ENCODE measurements at places on chromosomes 4 and X.

GRCh38 chrX:28639451-28639850 is 52.2 kb downstream of the IL1RAPL1 start:
- DNase-seq = no peak

DNA sequence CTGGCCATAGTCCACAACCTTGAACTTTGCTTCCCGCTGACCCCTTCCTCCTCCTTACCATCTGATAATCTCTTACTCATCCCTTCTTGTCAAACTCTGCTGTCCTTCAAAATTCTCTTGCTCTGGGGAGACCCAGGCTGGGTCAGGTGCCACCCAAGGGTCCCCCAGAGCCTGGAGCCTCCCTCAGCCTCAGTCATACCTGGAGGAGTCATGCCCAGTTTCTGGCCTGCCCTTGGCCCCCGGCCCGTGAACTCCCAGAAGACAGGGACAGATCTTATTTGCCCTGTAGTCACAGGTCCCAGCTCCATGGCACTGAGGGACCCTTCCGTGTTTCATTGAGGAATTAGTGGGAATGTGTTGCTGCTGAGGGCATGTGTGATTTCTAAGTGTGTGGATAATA is 4.7 kb upstream of the GPR78 start:
- no peak for DNase-seq

DNA sequence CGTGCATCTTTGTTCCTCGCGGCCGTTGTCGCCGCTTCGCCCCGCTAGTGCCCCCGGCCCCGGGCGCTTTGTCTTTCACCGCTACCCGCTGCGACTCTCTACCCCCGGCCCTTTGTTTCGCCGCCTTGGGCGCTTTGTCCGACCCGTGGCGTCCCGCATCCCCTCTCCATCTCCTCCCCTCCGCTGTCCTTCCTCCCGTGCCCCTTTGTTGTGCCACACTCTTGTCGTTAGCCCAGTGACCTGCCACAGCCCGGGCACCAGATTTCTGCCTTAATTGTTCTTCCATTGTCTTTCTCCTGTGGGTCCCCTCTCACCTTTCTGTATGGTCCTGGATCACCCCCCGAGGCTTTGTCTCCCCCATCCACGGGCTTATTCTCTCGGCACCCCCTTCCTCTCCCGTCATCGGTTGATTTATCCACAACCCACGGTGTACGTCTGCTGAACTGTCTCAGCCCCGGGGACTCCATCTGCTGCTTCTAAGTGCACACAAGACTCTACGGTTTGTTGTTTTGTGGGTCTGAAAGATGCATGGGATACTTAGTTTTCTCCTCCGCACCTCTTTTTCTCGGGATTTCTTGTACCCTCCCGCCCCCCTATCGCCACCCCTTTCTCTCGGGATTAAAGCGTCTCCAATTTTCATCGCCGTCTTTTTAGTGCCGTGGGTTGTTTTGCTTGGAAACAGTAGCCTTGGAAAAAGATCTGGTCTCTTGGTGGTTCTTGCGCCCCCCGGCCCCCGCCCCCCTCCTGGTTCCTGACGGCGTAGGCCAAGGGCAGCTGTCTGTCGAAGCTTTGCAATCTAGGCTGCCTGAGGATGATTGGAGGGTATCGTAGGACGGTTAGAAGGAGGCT is 783 bp downstream of the RBPJ start:
- DNase-seq = peak; percentile 45

- no peak for DNase-seq
Observed at GRCh38 chr4:133624744-133625143, 475.6 kb downstream of the PCDH10 start.

GRCh38 chr4:16694884-16695276 is 203.6 kb downstream of the LDB2 start:
- DNase-seq = no peak

DNA sequence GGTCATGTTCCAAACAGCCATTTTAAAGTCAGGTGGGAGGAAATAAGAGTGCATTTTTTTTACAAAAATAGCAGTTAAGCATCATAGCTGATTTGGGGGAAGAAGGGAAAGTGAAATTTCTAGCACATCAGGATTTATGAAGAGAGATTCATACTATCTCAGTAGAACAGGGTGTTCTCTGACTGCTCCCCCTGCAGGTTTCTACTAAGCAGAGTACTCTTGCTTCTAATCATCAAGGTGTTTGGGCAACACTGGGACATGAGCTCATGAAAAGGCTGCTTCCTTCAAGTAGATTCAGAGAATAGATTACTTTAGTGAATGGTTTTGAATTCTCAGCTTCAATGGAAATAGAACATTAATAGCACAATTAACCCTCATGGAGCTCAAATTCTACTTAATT is 591.4 kb upstream of the PCDH10 start:
- DNase-seq = no peak

- no peak for DNase-seq
Observed at GRCh38 chrX:31499109-31499508, 427.3 kb upstream of the FTHL17 start.

DNA sequence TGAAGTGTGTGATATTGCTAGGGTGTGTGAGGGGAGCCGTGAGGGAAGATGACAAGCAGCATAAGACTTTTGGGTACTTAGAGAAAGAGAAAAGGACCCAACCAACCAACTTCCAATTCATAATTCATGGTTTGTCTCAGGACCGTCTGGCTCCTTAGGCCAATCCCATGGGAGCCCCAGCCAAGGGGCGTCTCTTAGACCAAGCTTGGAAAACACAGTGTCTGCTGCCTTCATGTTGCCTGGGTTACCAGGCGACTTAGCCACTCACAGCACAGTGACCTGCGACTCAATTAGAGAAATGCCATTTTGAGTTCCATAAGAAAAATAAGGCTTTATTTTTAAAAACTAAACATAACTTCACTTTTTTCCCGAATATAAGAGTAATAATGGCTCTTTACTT is 32.7 kb downstream of the BST1 start:
- no peak for DNase-seq

- DNase-seq = no peak
Observed at GRCh38 chr4:96471956-96472867, 632.3 kb downstream of the PDHA2 start.

GRCh38 chr4:72109364-72109763 is 77.6 kb downstream of the NPFFR2 start:
- no peak for DNase-seq

GRCh38 chr4:10097906-10098779 is 18.5 kb downstream of the WDR1 start:
- no peak for DNase-seq

DNA sequence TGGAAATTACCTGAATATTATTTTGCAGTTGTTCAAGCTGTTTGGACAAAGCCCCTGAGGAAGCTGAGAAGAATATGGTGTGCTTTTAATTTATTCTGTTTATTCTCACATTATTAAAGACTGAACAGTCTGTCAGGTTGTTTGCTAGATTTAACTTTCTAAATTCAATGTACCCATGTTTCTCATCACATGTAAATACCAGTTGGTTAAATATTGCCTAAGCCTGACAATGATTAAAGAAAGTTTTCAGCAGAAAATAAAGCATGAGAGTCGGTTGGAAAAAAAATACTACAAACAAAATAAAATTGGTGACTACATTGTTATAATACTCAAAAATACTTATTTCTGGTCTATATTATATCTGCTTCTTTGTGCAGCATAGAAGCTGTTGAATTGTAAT is 1974.7 kb downstream of the ARAP2 start:
- no peak for DNase-seq

GRCh38 chr4:55398966-55399365 is 3.2 kb downstream of the TMEM165 start:
- DNase-seq = no peak

- DNase-seq = no peak
Observed at GRCh38 chr4:7266525-7267292, 74.4 kb downstream of the SORCS2 start.

DNA sequence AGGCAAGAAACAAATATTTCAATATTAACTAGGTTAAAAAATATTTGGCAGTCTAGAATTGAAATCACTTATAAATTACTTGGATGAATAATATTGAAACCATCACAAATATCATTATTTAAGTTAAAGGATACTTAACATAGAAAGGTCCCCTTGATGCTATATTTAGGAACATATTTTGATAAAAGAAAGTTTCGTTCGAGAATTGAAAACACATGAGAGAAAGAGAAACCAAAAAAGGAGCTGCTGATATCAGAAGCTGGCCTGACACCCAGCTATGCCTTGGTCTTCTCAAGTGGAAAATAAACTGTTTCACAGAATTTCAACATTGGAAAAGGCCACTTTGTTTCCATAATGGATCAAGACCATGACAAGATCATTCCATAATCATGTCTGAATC is 762.4 kb downstream of the DMD start:
- peak; percentile 2 for DNase-seq

- no peak for DNase-seq
Observed at GRCh38 chrX:120690344-120690743, 60.5 kb upstream of the C1GALT1C1 start.

Measured in GM12865 (cell line).